ENCODE measurements at places on chromosomes 5 and 9. TPM values are rescaled to one million over a fixed set of nuclear protein-coding genes. Genes with fewer than 3 reads are reported as not detected.

Gene NR4A3
- not detected for total RNA-seq

GRCh38 chr9:115107701-115108100 lies 10.3 kb downstream of the TNC start:
- no peak for DNase-seq

Gene NXNL2
- not detected for total RNA-seq

DNA sequence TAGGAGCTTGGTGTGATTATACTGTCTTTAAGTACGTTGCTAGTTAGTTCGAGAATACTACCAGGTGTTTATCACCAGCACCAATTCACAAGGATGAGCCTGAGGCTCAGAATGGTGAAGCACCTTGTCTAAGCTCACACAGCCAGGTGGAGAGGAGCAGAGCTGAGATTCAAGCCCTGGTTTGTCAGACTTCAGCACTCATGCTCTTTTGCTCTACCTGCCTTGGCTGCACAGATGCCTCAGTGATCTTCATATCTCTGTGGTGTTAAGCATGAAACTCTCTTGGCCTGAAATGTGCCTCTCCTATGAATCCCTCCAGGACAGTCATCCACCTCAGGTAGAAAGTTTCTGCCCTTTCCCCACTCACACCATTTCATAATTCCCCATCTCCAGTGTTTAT lies 12.2 kb downstream of the CAMK4 start:
- DNase-seq: no peak

DNA sequence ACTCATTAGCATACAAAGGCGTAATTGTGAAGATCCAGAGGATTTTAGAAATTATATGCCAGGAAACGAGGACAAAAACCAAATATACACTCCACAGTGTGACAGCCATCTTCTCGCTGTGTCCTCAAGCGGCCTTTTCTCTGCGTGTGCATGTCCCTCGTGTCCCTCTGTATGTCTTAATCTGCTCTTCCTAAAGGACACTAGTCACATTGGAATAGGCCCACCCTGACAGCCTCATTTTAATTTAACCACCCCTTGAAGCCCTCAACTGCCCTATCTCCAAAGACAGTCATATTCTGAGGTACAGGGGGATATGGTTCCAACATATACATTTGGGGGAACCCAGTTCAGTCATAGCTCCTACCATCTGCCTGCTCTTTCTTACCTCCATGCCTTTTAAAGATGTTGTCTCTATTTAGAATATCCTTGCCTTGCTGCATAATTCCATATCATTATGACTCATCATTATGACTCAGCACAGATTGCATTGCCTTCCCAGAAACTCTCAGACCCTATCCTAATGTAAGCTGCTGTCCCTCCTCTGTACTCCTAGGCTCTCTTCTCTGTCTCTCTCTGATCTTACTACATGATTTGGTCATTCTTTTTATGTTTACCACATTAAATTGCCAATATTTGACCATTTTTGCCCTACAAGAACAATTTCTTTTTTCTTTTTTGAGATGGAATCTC lies 210.9 kb downstream of the AOPEP start:
- no peak for DNase-seq

DNA sequence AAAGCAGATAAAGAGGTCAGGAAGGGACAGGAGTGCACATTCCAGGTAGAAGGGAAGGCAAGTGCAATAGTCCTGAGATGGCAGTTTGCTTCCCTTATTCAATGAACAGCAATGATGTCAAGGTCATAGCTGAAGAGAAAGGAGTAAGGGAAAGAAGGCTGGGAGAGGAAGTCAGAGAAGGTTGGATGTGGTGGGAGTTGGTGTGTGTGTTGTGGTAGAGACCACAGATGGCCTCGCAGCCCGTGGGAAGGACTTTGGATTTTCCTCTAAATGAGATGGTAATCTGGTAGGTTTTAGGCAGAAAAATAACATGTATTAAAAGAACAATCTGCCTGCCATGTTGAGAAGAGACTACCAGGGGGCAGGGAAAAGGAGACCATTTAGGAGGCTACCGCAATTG lies 25.1 kb upstream of the LPAR1 start:
- no peak for DNase-seq

- no peak for DNase-seq
Observed at GRCh38 chr5:28499766-28500290, 1461.4 kb upstream of the CDH9 start.

GRCh38 chr5:132505641-132506040 lies 15.1 kb upstream of the IRF1 start:
- no peak for DNase-seq

DNA sequence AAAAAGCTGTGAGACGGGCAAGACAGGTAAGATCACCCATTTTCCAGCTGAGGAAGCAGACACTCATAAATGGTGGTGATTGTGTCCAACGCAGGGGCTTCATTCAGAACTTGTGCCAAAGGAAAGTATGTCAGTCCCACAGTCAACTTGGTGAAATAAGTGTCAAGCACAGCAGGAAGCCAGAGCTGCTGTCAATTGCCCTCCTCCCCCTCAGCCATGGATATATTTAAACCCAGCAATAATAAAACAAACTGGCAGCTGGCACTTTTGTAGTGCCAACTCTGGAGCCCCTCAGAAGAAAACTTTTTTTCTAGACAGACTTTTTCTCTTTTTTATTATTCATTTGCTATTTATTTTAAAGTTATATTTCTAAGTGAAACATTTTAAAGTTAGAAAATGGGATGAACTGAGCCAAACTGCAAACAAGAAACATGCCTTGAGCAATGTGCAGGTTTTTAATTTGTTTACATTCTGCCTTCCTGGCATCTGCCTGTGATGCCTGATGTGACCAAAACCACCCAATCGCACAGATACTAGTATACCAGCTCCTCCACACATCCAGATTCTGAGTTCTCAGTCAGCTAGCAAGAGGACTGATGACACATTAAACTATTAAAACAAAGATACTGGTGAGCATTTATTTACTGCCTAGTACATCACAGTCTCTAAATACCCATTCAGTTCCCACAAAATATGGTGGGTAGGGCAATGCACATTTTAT lies 17.0 kb downstream of the DMAC1 start:
- no peak for DNase-seq

GRCh38 chr5:95471942-95472341 lies 80.8 kb downstream of the FAM81B start:
- no peak for DNase-seq

DNA sequence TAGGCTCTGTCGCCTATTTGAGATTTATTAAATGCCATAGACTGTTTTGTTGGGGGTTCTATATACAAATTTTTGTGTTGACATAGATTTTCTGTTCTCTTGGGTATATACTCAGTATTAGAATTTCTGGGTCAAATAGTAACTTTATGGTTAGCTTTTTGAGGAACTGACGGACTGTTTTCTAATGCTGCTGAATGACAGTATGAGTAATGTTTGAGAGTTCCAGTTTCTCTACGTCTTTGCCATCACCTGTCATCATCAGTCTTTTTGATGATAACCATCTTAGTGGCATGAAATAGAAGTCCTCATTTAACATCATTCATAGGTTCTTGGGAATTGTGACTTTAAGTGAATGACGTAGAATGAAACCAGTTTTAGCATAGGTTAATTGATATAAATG lies 60.1 kb downstream of the CCDC171 start:
- DNase-seq: no peak

- DNase-seq: no peak
Observed at GRCh38 chr5:90109285-90109684, 300.3 kb downstream of the CETN3 start.

- no peak for DNase-seq
Observed at GRCh38 chr9:86730163-86730928, 217.0 kb downstream of the GAS1 start.

All from HepG2 (cell line).